CD8-positive, alpha-beta memory T cell (primary cell): ENCODE measurements at places on chromosomes 2 and 18. TPM values are rescaled to one million over a fixed set of nuclear protein-coding genes. Genes with fewer than 3 reads are reported as not detected.

Gene CCDC121
- 0.62 TPM for polyA plus RNA-seq

Gene ATP8B1
- polyA plus RNA-seq, result not detected

Gene GALNT14
- polyA plus RNA-seq, result not detected

Gene RAD51AP2
- polyA plus RNA-seq, result not detected

Gene HOXD9
- not detected for polyA plus RNA-seq

Gene TUBA3E
- not detected for polyA plus RNA-seq

Gene DTNA
- polyA plus RNA-seq, result not detected

Gene STEAP3
- 0.41 TPM for polyA plus RNA-seq

Gene ERFE
- polyA plus RNA-seq, result not detected
